ENCODE measurements at places on chromosomes 7 and 10. TPM values are rescaled to one million over a fixed set of nuclear protein-coding genes. Genes with fewer than 3 reads are reported as not detected.
A peak's percentile ranks its signal among the peaks of the same experiment; 100 is the strongest.

- DNase-seq, result no peak
Observed at GRCh38 chr10:130222381-130222780, 86.2 kb downstream of the GLRX3 start.

DNA sequence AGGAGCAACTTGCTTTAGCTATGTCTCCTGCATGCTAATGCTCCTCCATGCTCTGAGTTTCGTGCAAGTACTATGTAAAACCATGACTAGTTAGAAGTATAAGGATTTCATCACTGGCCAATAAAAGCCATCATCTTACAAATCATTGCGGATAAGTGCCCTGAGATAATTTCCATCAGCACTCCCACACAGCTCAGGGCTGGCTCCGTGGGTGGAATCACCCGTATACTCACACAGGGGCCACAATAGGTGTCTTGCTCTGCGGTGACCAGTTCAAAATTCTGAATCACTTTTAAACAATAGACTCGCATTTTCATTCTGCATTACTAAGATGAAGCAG lies 227.4 kb downstream of the PARD3 start:
- no peak for DNase-seq

- no peak for DNase-seq
Observed at GRCh38 chr10:132033632-132034031, 32.1 kb upstream of the JAKMIP3 start.

- DNase-seq, result no peak
Observed at GRCh38 chr10:27611236-27611635, 107.1 kb downstream of the RAB18 start.

- DNase-seq, result no peak
Observed at GRCh38 chr7:14628516-14628915, 274.0 kb downstream of the DGKB start.

DNA sequence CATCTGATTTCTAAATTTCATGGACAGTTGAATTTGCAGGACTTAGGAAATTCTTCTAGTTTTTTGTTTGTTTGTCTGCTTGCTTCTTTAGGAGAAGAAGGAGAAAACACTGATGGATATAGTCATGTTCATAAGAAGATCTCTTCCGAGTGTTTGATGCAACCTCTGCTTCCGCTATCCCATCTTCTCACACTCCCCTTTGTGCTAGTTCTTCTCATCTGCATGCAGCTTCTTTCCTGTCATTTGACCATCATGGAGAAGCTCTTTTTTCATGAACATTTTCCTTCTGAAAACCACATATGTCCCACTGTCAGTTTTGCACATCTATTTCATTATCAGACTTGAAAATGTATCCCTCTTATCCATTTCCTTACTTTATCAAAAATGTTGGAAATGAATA lies 346.9 kb upstream of the PRKCQ start:
- no peak for DNase-seq

- peak; percentile 92 for DNase-seq
Observed at GRCh38 chr7:144835155-144835611, 670 bp downstream of the TPK1 start.

GRCh38 chr10:71344993-71345480 lies 26.0 kb downstream of the SLC29A3 start:
- no peak for DNase-seq

GRCh38 chr10:126199221-126199998 lies 188.9 kb downstream of the ADAM12 start:
- DNase-seq, result no peak

GRCh38 chr7:116024826-116025809 lies 5.4 kb downstream of the TFEC start:
- peak; percentile 3 for DNase-seq

Gene OPN1SW
- polyA plus RNA-seq, result 2.3 TPM

All from muscle of back (tissue), 13 donors.